Spleen (tissue), 13 donors: ENCODE measurements at places on chromosomes 4 and X. TPM values are rescaled to one million over a fixed set of nuclear protein-coding genes. Genes with fewer than 3 reads are reported as not detected.

GRCh38 chr4:38017609-38018008 is 57.4 kb downstream of the PTTG2 start:
- H3K27me3 ChIP-seq = no peaks in the 10 kb centered on the region
- H3K4me1 ChIP-seq = no peaks in the 10 kb centered on the region
- DNase-seq = no peak
- H3K4me3 ChIP-seq = no peak overlapping the region
- H3K27ac ChIP-seq = no peak overlapping the region

DNA sequence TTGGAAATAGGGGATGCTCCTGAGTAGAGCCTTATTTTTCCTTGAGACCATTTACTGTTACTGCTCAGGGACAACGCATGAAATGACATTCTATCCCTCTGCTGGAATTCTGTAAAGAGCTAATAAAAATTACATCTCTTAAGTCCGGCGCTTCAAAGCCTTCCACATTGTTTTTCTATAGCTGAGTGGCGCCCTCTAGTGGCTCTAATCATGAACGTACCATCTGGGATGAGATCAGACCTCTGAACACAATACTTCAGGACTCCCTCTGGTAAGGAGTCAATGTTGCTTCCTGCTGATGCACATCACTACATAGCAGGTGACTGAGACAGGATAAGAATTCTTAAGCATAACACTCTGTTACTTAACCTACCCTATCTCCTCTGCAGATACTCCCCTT is 6.0 kb downstream of the HMGN5 start:
- no peak overlapping the region for H3K4me3 ChIP-seq
- no peaks in the 10 kb centered on the region for H3K36me3 ChIP-seq
- no peaks in the 10 kb centered on the region for H3K4me1 ChIP-seq
- no peaks in the 10 kb centered on the region for H3K27me3 ChIP-seq
- DNase-seq = no peak
- no peak overlapping the region for H3K27ac ChIP-seq

GRCh38 chr4:158209825-158210807 is at the start of gene TMEM144:
Gene TMEM144 (plus strand): TSS chr4:158210486. CDS start chr4:158212668, 2,182 bp downstream.
- peak within 1 kb of the TSS; percentile 85 for H3K27ac ChIP-seq
- H3K36me3 ChIP-seq = no peaks in the 10 kb centered on the region
- H3K27me3 ChIP-seq = no peaks in the 10 kb centered on the region

DNA sequence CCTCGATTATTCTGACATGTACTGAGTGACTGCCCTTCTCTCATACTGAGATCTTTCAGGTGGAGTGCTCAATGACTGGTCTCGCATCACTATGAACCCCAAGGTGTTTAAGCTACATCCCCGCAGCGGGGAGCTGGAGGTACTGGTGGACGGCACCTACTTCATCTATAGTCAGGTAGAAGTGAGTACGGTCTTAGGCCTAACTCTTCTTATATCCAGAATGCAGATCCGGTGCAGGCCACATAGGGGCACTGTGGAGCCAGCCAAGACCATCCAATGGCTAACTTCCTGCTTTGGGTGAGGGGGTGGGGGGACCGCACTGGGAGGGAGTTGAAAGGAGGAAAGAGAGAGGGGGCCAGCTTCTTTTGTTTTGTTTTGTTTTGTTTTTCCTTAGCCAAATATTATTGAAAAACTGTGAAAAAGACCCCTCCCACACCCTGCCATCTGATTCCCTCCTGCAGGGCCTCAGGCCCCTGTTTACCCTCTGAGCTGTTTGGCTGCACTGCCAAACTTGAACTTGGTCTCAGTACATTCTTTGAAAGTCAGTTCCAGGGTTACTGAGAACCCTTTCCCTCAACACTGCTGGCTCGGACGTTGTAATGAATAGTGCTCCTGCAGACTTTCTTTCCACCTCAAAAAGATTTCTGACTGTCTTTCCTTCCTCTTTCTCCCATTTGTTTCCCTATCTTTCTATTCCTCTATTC is 16.2 kb downstream of the AWAT2 start:
- peak; percentile 59 for DNase-seq
- no peak overlapping the region for H3K4me3 ChIP-seq
- no peaks in the 10 kb centered on the region for H3K4me1 ChIP-seq
- H3K36me3 ChIP-seq = no peaks in the 10 kb centered on the region

DNA sequence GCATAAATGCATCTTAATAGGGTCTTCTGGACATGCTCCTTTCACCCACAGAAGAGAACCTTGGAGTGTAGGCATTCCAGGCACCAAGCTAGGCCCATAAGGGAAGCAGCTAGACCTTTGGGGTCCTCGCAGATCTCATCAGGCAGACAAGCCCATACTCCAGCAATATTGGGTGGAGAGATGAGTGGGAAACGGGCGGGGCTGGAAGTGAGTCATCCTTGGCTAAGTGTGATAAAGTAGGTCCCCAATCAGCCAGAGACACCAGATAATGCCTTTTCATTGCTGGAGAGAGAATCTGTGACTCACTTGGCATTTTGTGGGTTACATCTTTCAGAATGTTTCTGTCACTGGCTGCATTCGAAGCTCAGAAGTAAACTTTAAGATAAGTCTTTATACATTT is 133.3 kb upstream of the MBNL3 start:
- H3K4me3 ChIP-seq = no peak overlapping the region
- no peaks in the 10 kb centered on the region for H3K27me3 ChIP-seq
- H3K27ac ChIP-seq = no peak overlapping the region
- no peaks in the 10 kb centered on the region for H3K36me3 ChIP-seq

DNA sequence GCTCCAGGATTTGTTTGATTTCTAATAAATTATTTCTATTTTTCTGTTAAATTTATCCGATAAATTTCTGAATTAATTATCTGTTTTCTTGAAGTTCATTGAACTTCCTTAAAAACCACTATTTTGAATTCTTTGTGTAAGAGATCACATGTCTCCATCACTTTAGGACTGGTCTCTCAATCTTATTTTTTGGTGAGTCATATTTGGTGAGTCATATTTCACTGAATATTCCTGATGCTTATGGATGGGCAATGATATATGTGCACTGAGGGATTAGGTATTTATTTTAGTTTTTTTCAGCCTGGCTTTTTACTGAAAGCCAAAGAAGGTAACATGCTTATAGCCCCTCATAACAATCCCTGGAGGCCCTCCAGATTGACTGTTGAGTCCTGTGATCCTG is 48.5 kb upstream of the IL15 start:
- no peak overlapping the region for H3K27ac ChIP-seq
- no peak for DNase-seq
- H3K4me3 ChIP-seq = no peak overlapping the region
- H3K36me3 ChIP-seq = no peaks in the 10 kb centered on the region

DNA sequence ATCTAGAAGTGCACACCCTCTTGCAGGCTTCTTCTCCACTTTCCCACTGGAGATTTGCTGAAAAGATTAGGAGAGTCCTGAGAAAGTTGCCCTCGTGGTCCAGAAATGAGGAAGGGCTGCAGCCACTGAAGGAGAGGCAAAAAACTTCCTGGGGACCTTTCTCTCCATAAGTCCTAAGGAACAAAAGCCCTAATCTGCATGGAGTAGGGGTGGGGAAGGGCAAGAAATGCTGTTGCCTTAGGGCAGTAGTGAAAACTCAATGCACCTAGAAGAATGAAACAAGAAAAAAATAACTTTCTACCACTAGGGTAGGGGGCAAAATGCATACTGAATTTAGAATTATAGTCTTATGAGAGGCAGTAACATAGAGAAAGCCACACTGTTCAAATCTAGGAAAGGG is 1408.8 kb downstream of the PCDH19 start:
- H3K36me3 ChIP-seq = no peaks in the 10 kb centered on the region
- no peak overlapping the region for H3K27ac ChIP-seq
- H3K27me3 ChIP-seq = no peaks in the 10 kb centered on the region
- H3K4me3 ChIP-seq = no peak overlapping the region
- H3K4me1 ChIP-seq = no peaks in the 10 kb centered on the region

DNA sequence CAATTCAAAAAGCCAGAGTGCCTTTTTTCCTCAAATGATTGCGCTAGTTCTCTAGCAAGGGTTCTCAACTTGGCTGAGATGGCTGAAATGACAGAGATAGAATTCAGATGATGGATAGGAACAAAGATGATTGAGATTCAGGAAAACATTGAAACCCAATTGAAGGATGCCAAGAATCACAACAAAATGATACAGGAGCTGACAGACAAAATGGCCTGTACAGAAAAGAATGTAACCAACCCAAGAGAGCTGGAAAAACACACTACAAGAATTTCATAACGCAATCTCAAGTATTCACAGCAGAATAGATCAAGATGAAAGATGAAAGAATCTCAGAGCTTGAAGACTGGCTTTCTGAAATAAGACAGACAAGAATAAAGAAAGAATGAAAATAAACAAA is 51.7 kb upstream of the MMAA start:
- DNase-seq = no peak
- no peaks in the 10 kb centered on the region for H3K27me3 ChIP-seq
- H3K4me3 ChIP-seq = no peak overlapping the region
- H3K27ac ChIP-seq = no peak overlapping the region
- no peaks in the 10 kb centered on the region for H3K36me3 ChIP-seq
- no peaks in the 10 kb centered on the region for H3K4me1 ChIP-seq

DNA sequence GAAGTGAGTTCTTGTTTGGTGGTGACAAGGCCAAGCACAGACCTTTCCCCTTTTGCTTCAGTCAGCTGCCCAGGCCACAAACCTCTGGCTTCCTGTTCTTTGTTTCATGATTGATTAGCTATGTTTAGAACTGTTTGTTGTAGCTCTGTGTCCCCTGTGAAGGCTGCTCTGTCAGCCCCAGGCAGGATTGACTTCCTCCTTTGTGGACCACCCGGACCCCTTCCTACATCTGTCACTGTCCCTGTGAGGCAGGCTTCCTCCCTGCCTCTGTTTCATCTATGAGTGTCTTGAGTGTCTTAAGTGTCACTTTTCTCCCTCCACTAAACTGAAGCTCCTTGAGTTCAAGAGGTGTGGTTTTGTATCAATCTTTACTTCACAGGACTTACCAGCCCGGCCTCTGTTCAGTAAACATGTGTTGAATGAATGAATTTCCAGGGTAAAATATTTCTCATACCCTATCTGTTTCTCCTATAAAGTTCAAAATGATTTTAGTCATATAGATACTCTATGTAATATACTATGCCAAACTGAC is 83.5 kb downstream of the ZNF674 start:
- H3K27me3 ChIP-seq = no peaks in the 10 kb centered on the region
- no peaks in the 10 kb centered on the region for H3K4me1 ChIP-seq
- DNase-seq = no peak
- H3K36me3 ChIP-seq = no peaks in the 10 kb centered on the region
- H3K4me3 ChIP-seq = no peak overlapping the region
- H3K27ac ChIP-seq = peak overlapping the region; percentile 57

- H3K27ac ChIP-seq = no peak overlapping the region
- no peaks in the 10 kb centered on the region for H3K4me1 ChIP-seq
- no peak for DNase-seq
- H3K4me3 ChIP-seq = no peak overlapping the region
- H3K27me3 ChIP-seq = no peaks in the 10 kb centered on the region
Measured at GRCh38 chr4:91846233-91846632, 457.5 kb upstream of the GRID2 start.

- H3K36me3 ChIP-seq = no peaks in the 10 kb centered on the region
- DNase-seq = peak; percentile 38
- H3K4me3 ChIP-seq = no peak overlapping the region
- H3K27me3 ChIP-seq = no peaks in the 10 kb centered on the region
- H3K4me1 ChIP-seq = no peaks in the 10 kb centered on the region
- H3K27ac ChIP-seq = no peak overlapping the region
Measured at GRCh38 chr4:80751200-80751599, 279.3 kb upstream of the BMP3 start.

GRCh38 chr4:111754003-111754402 is 391.3 kb upstream of the FAM241A start:
- no peaks in the 10 kb centered on the region for H3K36me3 ChIP-seq
- no peak overlapping the region for H3K27ac ChIP-seq
- H3K27me3 ChIP-seq = no peaks in the 10 kb centered on the region
- no peaks in the 10 kb centered on the region for H3K4me1 ChIP-seq

DNA sequence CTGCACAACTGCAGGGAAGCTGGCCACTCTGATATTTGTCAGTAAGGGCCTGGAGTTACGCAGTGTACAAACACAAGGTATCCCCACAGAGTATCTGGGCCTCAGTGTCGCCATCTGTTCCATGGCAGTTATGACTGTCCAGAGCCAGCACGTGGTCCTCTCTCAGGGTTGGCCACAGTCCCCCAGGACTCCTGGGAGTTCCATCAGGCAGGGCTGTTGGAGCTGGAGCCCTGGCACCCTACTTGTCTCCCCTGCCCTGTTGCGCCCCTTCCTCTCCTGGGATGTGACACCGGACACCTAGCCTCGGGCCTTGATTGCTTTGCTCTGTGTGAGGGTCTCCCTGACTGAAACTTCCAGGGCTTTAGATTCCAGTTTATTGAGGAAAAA is 8.4 kb downstream of the HTRA3 start:
- no peaks in the 10 kb centered on the region for H3K27me3 ChIP-seq
- H3K4me1 ChIP-seq = peaks cover 2% of the 10 kb centered on the region
- no peak overlapping the region for H3K27ac ChIP-seq
- no peak overlapping the region for H3K4me3 ChIP-seq
- peak; percentile 32 for DNase-seq

- no peaks in the 10 kb centered on the region for H3K4me1 ChIP-seq
- H3K4me3 ChIP-seq = no peak overlapping the region
Measured at GRCh38 chr4:146041139-146042004, 102.7 kb upstream of the ZNF827 start.

- H3K27ac ChIP-seq = no peak overlapping the region
- no peaks in the 10 kb centered on the region for H3K4me1 ChIP-seq
- no peak overlapping the region for H3K4me3 ChIP-seq
- H3K27me3 ChIP-seq = no peaks in the 10 kb centered on the region
Measured at GRCh38 chrX:105314458-105314857, 94.0 kb upstream of the TEX13A start.

DNA sequence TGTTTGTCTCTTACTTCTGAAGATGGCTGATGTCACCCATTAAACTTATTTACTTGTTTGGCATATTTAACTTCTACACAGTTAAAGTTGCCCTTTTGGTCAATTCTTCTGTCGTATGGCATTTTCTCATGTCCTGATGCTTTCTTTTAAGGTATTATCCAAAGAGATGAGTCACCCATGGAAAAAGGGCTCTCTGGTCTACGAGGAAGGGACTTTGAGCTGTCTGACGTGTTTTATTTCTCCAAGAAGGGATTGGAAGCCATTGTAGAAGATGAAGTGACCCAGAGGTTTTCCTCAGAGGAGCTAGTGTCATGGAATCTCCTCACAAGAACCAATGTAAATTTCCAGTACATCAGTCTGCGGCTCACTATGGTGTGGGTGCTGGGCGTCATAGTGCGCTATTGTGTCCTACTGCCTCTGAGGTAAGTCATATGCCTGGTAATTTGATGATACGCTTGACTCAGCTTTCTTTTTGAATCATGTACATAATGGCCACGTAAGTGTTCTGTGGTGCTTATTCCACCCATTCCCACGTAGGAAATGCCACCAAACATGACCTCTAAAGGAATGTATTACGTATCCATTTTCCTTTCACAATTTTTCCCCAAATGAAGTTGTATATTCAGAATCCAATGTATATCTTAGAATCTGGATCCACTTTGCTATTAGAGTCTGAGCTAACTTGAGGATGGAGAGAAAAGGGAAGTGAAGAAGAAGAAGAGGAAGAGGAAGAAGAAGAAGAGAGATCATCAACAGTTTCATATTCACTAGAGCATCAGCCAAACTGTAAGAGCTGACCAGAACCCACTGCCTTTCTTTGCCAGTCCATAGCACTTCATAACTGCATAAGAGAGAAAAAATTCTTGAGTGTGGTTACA is 45.7 kb downstream of the GPAT3 start:
- no peak for DNase-seq
- peak overlapping the region; percentile 0 for H3K27ac ChIP-seq
- H3K4me1 ChIP-seq = peaks cover 16% of the 10 kb centered on the region
- no peaks in the 10 kb centered on the region for H3K36me3 ChIP-seq
- no peaks in the 10 kb centered on the region for H3K27me3 ChIP-seq

The MAGEB17 gene
- polyA plus RNA-seq = 0.05 TPM

The GPRIN3 gene
- 2.2 TPM for polyA plus RNA-seq

The SLC26A1 gene
- polyA plus RNA-seq = 0.24 TPM

The PCDH10 gene
- 0.19 TPM for polyA plus RNA-seq

The BST1 gene
- polyA plus RNA-seq = 3.8 TPM
